SK-MEL-5 (cell line): ENCODE measurements at places on chromosomes 1 and 21. TPM values are rescaled to one million over a fixed set of nuclear protein-coding genes. Genes with fewer than 3 reads are reported as not detected.

CLIC6 gene
- total RNA-seq, result not detected in 2 replicates

TMEM82 gene
- not detected in 2 replicates for total RNA-seq

IFNLR1 gene
- total RNA-seq, result not detected in 2 replicates

LAD1 gene
- 0.34 and 0.83 TPM in 2 replicates for total RNA-seq

CYP4Z1 gene
- total RNA-seq, result not detected in 2 replicates

PERM1 gene
- total RNA-seq, result 0.85 and 1.3 TPM in 2 replicates

THBS3 gene
- 11.4 and 12.1 TPM in 2 replicates for total RNA-seq

CADM3 gene
- 1.5 and 1.7 TPM in 2 replicates for total RNA-seq

AIRE gene
- not detected in 2 replicates for total RNA-seq

OR2T35 gene
- total RNA-seq, result not detected in 2 replicates

RCC2 gene
- total RNA-seq, result 46.3 and 49.0 TPM in 2 replicates

CD1D gene
- total RNA-seq, result not detected in 2 replicates

LMNA gene
- 515 and 576 TPM in 2 replicates for total RNA-seq

CD2 gene
- not detected in 2 replicates for total RNA-seq

ANKRD65 gene
- total RNA-seq, result not detected in 2 replicates

KRTAP10-6 gene
- not detected in 2 replicates for total RNA-seq
